ENCODE measurements at places on chromosomes 4 and X.

DNA sequence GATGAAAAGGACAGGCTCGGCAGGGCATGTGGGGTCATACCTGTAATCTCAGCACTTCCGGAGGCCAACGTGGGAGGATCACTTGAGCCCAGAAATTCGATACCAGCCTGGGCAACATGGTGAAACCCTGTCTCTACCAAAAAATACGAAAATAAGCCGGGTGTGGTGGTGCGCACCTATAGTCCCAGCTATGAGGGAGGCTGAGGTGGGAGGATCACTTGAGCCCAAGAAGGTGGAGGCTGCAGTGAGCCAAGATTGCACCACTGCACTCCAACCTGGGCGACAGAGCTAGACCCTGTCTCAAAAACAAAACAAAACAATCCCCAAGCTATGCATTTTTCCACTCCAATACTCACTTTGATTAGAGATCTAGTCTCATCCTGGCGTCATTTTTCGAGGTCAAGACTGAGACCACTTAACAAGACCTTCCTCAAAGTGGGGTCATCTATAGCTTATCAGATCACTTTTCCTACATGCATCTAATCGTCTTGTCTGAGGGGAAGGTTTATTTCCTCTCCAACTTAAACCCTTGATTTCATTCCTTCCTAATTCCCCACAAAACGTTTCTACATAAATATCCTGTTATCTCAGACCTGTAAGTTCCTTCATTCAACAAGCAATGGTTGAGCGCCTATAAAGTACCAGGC, 1.3 kb downstream of the NKAP start:
- no peak for DNase-seq

DNA sequence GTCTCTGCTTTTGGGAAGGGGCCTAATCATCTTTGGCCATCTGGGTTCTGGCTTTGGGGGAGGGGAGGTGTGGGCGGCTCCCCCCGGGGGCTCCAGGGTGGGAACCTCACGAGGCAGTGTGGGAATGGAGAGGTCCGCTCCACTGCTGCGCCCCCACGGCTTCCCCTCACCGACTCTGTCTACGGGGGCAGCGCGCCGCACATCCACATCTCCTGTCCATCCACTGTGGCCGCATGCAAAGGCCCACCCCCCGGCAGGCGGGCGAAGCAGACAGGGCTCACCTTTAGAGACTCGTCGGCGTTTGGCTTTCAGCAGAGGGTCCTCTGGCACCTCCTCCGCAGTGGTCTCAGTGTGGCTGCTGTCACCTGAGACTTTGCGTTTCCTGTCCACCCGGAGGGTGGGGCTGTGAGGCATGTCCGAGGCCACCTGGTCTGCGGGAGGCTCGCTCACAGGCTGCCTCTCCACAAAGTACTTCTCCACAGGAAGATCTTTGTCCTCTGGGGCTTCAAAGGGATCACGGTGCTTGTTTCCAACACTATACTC, 33.6 kb downstream of the BCOR start:
- DNase-seq, result no peak

DNA sequence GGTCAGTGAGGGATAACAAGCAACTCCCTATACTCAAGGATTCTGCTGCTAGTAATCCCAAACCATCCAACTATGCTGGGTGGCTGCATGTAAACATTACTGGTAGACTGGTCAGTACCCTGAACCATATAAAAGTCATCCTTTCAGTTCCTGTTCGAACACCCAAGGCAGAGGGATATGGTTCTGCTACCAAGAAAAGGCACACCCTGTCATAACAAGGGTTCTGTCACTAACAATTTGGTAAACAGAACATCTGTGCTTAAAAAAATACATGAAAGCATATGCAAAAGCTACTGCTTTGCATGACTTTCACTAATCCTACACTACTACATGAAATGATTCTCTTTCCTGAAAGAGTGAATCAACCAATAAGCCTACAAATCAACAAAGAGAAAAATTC, 76.8 kb upstream of the MCF2 start:
- DNase-seq, result no peak

- no peak for DNase-seq
These were observed 18.7 kb upstream of the MAGEA10 start for GRCh38 chrX:152157042-152157441.

- no peak for DNase-seq
These were observed 75.6 kb upstream of the EFNB1 start for GRCh38 chrX:68753218-68753617.

- no peak for DNase-seq
These were observed 1383.1 kb downstream of the C4orf33 start for GRCh38 chr4:130479020-130479419.

DNA sequence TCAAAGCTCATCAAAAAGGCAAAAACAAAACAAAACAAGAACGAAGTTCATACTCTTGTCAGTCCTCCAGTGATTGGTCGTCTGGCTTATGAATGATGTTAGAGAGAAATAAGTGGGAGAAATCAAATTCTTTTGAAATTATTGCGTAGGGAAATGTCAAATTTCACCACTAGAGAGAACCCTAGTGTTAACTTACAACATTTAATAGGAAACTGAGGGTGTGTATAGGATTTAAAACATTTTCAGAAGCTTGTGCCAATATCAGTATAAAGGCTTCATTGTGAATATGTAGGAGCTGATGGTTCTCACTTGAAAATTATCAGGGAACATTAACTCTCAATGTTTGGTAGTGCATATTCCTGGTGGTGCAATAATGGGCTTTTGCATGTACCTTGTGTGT, 17.4 kb downstream of the ADH6 start:
- DNase-seq, result no peak

GRCh38 chrX:122445466-122445865, 738.6 kb upstream of the GRIA3 start:
- no peak for DNase-seq

GRCh38 chrX:134625315-134625718, 33.0 kb downstream of the PLAC1 start:
- DNase-seq, result no peak

DNA sequence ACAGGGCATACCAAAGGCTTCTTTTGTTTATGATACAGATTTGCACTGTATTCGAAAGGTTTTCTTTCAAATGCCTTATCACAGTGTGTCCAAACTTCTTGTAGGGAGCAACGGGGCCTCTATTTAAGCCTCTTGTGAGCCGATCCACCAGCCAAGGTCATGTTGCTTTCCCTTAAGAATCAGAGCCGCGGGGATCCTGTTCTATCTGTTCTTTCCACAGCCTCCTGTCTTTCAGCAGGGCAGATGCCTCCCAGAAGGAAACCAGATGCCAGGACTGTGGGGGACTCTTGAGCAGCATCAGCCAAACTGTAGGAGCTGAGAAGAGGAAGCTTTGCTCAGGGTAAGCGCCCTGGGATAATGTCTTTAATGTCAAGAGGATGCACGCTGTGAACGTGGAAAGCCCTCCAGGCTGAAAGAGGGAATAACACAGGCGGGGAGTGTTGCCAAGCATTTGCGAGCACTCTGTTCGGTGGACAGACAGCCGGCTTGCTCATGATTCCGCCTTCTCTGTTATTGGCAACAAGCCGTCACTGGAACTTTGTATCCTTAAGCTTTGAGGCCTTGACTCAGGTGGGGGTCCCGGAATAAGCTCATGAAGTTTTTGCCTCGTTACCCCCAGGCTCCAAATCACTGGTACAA, 279.8 kb upstream of the FRG1 start:
- DNase-seq, result no peak

DNA sequence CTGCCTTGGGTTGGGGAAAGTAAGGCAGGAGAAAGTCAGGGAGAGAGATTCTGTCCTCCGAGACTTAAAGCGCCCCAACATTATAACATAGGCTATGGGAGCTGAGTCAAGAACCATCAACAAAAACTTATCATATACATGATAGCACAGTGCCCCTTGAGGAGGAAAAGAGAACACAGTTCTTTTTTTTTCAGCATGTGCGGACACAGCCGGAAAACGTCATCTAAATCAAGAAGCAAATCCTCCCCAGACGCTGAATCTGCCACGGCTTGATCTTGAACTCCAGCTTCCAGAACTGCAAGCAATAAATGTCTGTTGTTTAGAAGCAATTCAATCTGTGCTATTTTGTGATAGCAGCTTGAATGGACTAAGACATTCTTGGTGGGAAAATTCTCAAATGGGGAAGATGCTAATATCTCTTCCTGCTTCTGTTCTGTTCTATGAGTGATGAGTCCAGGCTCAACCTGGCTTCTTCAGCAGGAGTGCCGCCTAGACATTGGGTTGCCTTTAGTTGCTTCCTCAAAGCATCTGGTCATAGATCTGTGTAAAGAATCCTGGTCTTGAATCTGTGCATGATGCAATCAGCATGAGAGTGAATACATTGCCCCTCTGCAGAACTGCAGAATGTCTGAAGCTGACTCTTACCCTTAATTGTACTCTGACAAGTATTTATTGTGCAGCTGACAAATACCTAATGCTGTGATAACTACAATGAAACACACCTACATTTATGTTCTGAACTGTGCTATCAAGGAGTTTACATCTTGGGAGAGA, 549.8 kb upstream of the PRKX start:
- no peak for DNase-seq

GRCh38 chrX:10159145-10159468, 2.3 kb downstream of the CLCN4 start:
- DNase-seq, result no peak

DNA sequence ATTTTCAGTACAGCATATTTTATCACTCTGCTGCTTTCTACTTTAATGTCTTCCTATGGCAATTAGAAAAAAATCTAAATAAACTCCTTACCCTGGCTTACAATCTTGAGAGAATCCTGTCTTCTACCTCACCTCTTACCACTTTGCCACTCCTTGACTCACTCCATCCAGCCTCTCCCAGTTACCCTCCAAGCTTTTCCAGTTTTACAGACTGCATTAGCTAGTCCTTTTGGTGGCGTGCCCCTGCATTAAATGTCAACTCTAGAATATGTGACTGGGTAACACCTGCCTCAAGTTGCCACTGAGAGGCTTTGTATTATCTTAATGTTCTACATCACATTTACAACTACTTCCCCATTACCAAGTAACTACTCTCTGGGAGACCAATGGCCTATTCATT, 7.5 kb upstream of the CDKL2 start:
- DNase-seq, result no peak

Measured in stimulated activated CD4-positive, alpha-beta T cell treated with anti-CD3 and anti-CD28 coated beads, Interleukin-15, amount 100 ng/mL, for 1 hour (primary cell).